Spinal cord (tissue), 10 donors: ENCODE measurements at places on chromosomes 2 and 18. TPM values are rescaled to one million over a fixed set of nuclear protein-coding genes. Genes with fewer than 3 reads are reported as not detected.

CYS1 gene
- 2.2 TPM for total RNA-seq

ACVR1C gene
- 0.61 TPM for total RNA-seq

RPRM gene
- 21.8 TPM for total RNA-seq

PARD6G gene
- 11.8 TPM for total RNA-seq

GDF7 gene
- 1.1 TPM for total RNA-seq

CLEC4F gene
- total RNA-seq: not detected

SNORC gene
- total RNA-seq: 4.6 TPM

BARD1 gene
- 49.8 TPM for total RNA-seq

GBX2 gene
- total RNA-seq: 1.9 TPM

PPP4R3B gene
- total RNA-seq: 58.8 TPM

LHCGR gene
- total RNA-seq: 0.66 TPM

SGO2 gene
- total RNA-seq: 10.8 TPM
